Activated CD8-positive, alpha-beta T cell treated with anti-CD3 and anti-CD28 coated beads, Interleukin-2, amount 10 ng/mL, durations not matched to agents 7 days and 5 days (primary cell): ENCODE measurements at places on chromosomes 13 and 19.

DNA sequence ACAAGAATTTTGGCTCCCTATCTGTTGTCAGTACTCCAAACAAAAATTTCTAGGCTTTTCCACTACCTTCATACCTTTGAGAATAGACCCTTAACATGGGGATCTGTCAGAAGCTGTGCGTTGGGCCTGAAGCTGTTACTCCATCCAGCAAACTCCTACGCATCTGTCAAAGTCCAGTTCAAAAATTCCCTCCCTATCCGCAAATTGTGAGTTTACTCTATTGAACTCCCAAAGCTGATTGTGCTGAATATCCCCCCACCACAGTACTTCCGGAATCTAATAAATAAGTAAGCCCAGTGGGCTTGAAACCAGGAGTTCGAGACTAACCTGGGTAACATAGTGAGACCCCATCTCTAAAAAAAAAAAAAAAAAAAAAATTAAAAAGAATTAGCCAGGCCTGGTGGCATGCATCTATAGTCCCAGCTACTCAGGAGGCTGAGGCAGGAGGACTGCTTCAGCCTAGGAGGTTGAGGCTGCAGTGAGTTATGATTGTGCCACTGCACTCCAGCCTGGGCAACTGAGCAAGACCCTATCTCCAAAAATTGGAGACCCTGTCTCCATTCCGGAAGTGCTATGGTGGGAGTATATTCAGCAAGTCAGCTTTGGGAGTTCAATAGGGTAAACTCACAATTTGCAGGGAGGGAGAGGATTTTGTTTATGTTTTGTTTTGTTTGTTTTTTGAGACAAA is 930 bp upstream of the FBN3 start:
- no peak for DNase-seq

DNA sequence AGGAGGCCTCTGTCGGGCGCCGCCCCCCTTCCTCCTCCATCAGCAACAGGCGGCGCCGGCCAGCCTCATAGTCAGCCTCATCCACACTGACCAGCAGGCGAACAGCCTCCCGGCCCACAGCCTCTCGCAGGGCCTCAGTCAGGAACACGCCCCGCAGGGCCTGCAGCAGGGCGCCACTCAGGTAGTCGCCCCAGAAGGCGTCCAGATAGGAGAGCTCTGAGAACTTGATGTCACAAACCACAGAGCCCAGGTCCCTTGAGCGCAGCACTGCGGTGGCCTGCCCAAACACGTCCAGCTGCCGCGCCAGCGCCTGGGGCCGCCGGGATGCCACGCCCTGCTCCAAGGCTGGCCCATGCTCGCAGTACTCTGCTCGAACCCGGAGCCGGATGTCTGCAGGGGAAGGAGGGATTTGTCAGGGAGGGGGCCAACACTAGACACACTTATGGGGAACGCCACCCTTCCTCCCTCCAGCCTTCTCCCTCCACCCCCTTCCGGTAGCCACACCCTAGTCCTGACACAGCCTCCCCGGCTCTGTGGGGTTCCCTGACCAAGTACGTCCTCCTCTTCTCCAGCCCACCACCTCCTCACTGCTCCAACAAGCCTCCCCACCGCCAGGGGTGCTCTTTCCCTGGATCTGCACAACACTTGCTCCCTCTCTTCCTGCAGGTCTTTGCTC is 17.9 kb downstream of the DEDD2 start:
- peak; percentile 92 for DNase-seq

GRCh38 chr13:88926890-88927502 is 1255.8 kb downstream of the SLITRK5 start:
- DNase-seq: no peak

DNA sequence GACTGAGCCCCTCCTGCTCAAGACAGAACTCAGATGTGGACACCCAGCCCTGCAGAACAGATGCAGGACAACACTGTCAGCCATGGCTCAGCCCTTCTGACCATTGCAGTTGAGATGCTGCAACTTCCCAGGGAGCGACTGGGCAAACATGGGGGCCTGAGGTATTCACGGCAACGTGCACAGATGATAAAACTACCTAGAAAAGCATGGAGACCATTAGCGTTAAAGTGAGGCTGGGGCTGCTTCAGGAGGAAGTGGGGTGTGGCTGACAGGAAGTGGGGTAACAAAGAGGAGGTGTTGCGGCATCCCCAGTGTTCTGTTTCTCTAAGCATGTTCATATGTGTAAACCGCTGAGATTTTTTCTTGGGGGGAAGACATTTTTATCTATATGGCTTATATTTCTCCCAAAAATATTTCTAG is 1.3 kb upstream of the SIGLEC9 start:
- DNase-seq: peak; percentile 81

- DNase-seq: peak; percentile 44
Measured at GRCh38 chr19:41696402-41697197, 8.5 kb upstream of the CEACAM7 start.

GRCh38 chr13:62113179-62113578 is 697.5 kb upstream of the PCDH20 start:
- DNase-seq: no peak

DNA sequence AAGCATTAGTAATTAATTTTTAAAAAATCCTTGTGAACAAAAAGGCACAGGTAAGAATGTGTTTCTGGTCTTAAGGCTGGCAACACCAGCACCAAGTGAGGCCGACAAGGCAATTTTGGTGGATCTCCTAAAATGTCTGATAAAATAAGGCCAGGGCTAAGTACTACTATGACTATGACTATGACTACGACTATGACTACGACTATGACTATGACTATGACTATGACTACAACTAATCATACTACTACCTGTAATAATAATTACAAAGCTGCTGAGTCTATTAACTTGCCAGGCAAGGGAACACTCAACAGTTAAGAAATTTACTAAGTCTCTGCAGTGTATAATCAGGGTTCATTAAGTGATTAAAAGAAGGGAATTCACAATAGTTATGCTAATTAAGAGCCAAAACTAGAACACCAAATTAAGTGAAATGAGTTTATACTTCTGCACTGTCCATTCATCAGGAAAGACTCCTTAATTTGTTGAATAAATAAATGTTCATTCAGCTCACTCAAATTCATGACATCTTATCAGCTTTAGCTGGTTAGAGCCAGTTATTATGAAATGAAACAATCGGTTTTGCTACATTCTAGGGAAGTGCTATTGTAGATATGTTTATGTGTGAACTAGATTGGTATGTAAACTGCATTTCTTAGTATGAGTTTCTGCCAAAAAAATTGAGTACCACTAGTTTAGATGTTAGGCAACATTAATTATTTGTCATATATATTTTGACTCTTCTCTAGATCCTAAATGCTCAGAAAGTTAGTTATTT is 1626.2 kb upstream of the PCDH20 start:
- DNase-seq: no peak

- no peak for DNase-seq
Measured at GRCh38 chr19:56953470-56953869, 112.9 kb upstream of the PEG3 start.

GRCh38 chr19:3201072-3201700 is 15.5 kb downstream of the NCLN start:
- DNase-seq: no peak

DNA sequence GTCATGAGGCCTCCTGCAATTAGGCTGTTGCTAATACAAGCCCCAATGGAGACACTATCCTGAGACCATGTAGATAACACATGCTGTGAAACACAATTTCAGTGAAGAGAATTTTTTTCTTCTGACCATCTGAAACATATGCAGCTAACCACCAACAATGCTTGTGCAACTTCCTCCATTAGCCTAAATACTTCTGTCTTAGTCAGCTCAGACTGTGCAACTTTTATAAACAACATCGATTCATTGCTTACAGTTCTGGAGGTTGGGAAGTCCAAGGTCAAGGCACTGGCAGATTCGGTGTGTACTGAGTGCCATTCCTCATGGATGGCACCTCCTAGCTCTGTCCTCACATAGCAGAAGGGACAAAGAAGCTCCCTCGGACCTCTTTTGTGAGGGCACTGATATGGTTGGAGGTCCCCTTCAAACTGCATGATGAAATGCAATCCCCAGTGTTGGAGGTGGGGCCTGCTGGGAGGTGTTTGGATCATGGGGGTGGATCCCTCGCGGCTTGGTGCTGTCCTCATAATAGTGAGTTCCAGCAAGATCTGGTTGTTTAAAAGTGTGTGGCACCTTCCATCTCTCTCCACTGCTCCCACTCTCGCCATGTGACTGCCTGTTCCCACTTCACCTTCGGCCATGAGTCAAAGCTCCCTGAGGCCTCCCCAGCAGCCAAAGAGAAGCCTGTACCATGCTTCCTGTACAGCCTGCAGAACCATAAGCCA is 27.7 kb downstream of the STK24 start:
- no peak for DNase-seq

- no peak for DNase-seq
Measured at GRCh38 chr19:40355975-40356680, 7.6 kb downstream of the PLD3 start.

GRCh38 chr19:28196961-28197360 is 1016.0 kb downstream of the UQCRFS1 start:
- DNase-seq: no peak

GRCh38 chr13:79194272-79194671 is 211.8 kb downstream of the RBM26 start:
- peak; percentile 81 for DNase-seq
